ENCODE measurements at places on chromosomes 16 and 17.

- no peak for DNase-seq
Measured at GRCh38 chr16:17373533-17373932, 97.2 kb downstream of the XYLT1 start.

DNA sequence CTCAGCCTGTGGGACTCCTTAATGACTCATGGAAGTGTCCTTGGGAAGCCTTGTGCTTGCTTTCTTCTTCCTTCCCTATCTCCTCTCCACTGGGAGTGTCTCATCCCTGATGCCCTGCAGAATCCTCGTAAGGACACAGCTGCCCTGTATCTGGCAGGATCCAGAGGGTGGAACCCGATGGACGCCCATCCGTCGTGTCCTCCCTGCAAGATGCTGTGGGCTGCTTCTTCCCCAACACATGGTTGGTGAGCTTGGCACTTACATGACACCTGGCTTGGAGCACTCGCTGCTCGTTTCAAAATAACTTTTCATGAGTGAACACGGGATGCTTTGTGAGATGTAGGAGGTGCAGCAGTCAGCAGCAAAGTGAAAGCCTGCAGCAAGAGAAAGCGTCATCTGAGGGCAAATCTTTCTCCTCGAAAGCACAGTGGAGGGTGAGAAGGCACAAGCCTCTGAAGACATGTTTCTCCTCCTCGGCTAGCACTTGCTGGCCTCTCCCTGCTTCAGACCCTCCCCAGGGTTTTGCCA lies 3.3 kb downstream of the CCL15 start:
- no peak for DNase-seq

- no peak for DNase-seq
Measured at GRCh38 chr17:43143201-43143600, 18.0 kb upstream of the BRCA1 start.

GRCh38 chr16:85202051-85202601 lies 89.9 kb upstream of the CIBAR2 start:
- peak; percentile 26 for DNase-seq

GRCh38 chr17:19024101-19025078 lies 19.8 kb upstream of the FAM83G start:
- DNase-seq = peak; percentile 53

DNA sequence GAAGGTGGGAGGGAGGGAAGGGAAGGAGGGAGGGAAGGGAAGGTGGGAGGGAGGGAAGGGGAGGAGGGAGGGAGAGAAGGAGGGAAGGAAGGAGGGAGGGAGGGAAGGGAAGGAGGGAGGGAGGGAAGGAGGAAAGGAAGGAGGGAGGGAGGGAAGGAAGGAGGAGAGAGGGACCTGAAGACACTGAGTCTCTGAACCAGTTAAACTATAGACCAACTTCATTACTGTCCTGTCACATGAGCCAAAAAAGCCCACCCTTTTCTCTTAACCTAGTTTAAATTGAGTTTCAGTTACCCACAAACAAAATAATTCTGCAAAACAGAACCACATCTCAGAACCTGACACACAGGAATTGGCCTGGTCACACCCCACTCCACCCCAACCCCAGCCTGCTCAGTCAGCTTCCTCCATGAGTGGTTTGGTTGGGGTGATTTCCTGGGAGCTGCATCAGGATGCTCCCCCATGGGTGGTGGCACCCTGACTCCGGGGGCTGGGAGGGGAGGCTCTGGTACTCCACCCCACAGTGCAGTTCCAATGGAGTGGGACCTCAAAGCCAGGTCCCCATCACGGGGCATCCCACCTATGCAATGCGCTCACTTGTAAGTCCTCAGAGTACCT lies 4.7 kb upstream of the PRR29 start:
- no peak for DNase-seq

- DNase-seq = peak; percentile 64
Measured at GRCh38 chr17:55601874-55602364, 90.7 kb upstream of the SMIM36 start.

GRCh38 chr17:76572201-76572910 lies 13.3 kb downstream of the ST6GALNAC2 start:
- no peak for DNase-seq

DNA sequence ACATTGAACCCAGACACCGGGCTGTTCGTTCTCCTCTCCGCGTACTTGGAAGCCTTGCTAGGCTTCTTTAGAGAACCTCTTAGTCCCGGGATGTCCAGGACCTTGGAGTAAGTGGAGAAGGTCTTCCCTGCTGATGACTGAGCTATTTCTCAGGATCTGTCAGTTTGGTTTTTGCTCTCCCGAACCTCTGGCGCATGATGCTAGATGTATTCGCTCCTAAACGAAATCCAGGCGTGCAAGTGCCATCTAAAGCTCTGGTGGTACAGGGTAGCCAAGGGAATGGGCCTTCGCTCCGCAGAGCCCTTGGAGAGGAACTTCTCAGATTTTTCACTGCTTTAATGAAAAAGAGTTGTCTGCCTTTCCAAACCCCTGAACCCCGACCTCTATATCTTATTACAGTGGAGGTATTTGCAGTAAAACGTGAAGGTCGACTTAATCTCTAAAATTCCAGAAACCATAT lies 547 bp downstream of the VMP1 start:
- peak; percentile 31 for DNase-seq

- peak; percentile 81 for DNase-seq
Measured at GRCh38 chr17:17682293-17682736, 1.1 kb downstream of the RAI1 start.

DNA sequence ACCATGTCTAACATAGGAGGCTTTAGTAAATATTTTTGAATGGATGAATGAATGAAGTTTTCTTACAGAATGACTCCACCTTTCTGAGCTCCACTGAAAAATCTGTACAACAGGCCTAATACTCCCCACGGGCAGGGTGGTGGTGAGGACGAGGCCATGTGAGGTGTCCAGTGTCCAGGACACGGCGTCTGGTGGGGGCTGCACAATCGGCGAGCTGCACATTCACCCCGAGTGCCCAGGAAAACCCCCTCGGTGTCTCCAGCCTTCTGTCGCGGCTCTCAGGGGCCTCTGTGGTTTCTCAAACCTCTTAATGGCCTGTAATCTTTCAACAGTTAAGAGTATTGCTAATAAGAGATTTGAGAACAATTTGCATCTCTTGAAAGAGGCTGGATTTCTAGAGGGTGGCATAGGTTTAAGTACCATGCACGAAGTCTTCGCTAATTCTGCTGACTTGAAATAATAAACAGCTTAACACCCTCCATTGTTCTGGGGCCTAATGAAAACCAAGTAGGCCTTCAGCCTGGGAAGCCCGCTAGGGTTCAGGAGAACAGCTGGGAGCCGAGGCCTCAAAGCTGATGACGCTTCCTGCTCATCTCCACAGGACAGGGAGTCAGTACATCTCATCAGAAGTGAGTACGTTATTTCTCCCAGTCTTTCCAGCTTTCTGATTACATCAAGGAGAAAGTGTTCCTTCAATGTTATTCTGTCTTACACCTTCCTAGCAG lies 304.6 kb upstream of the FOXF1 start:
- no peak for DNase-seq

GRCh38 chr16:51167170-51167895 lies 16.3 kb upstream of the SALL1 start:
- DNase-seq = no peak

DNA sequence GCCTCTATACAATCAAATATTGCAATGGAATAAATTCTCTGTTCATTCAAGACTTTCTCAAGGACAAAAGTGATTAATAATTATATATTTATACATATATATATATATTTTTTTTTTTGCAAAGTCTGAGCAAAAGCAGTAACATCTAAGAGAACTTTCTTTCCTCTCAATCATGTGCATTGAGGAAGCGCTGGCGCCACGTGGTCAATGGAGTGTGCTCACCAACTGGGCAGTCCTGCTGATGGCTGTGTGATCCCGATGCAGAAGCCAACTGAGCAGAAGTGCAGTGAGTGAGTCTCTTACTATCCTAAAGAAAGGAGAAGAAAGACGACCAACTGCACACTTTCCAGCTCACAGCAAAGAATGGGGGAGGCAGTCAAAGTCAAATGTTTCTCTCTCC lies 37.2 kb upstream of the ULK2 start:
- DNase-seq = no peak

GRCh38 chr17:15335446-15335845 lies 6.0 kb downstream of the TEKT3 start:
- no peak for DNase-seq

GRCh38 chr16:74862743-74863244 lies 88.2 kb upstream of the FA2H start:
- peak; percentile 62 for DNase-seq

- DNase-seq = no peak
Measured at GRCh38 chr17:3207367-3207766, at the start of gene OR1A1. OR1A1 (plus strand) TSS chr17:3207667; CDS start chr17:3215621, 7,954 bp downstream.

DNA sequence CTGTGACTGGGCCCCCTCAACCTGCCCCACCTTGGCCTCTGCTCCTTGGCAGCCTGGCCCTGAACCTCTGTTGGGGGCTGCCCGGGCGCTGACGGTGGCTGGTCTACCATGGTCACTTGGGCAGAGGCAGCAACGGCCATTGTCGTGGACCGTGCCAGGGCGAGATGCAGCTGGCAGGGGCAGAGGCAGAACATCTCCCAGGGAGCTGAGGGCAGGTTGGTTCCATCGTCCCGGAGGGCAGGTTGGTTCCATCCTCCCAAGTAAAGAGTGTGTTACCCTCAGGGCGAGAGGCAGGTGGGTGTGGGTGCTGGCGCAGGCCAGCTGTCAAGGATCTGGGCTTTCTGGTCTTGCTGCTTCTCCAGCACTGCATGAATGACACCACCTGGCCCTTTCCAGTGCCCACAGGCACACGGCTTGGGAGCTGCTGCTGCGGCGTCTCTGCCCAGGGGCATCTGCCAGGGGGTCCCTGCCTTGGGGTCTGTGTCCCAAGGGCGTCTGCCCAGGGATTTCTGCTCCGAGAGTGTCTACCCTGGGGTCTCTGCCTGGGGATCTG lies 12.0 kb downstream of the ACSF3 start:
- no peak for DNase-seq

- peak; percentile 93 for DNase-seq
Measured at GRCh38 chr16:89828199-89828869, at the start of gene SPIRE2. SPIRE2 (plus strand) TSS chr16:89828475; CDS start chr16:89828551, 76 bp downstream.

- no peak for DNase-seq
Measured at GRCh38 chr16:73601911-73602310, 554.0 kb upstream of the ZFHX3 start.

DNA sequence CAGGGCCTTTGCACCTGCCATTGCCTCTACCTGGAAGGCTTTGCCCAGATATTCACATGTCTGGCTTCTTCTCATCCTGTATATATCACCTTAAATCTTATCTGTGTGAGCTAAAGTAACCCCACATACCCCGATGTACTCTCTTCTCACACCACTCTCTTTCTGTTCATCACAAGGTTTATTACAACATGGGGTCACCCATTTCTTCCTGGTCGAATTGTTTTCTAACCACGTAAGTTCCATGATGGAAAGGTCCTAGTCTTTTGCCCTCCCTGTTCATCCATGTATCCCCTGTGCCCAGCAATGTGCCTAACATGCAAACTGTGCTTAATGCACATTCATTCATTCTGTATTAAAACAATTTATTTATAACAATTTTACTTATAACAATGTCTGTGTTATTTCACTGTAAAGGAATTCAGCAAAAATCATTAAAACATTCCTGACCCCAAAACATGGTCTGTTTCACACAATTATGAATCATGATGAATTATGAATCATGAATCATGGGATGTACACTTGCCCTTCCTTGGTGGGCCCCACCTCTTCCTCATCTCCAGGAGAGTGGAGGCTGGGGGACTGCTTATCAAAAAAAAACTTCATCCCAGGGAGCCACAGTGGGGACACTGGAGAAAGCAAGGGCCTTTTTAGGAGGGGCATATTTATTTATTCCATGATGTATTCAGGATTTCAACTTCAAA lies 336.4 kb downstream of the GRIN2A start:
- peak; percentile 35 for DNase-seq

DNA sequence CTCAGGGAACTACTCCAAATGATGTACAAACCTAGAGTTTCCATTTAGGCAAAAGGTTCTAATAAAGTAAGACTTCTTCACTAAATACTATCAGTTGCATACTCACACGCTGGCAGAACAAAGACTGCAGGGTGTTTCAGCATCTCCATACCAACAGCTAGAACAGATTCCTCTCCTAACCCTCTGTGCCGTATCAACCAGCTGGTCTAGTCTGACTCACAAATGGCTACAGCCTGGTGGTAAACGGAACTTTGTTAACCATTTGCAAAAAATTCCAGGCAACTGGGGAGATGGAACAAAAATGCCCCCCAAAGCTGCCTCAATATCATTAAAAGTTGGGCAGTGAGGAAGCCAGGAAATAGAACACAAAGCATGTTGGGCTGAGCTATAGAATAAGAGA lies 217.1 kb downstream of the GRIN2A start:
- DNase-seq = no peak

- no peak for DNase-seq
Measured at GRCh38 chr16:87744750-87745514, 20.9 kb downstream of the KLHDC4 start.

DNA sequence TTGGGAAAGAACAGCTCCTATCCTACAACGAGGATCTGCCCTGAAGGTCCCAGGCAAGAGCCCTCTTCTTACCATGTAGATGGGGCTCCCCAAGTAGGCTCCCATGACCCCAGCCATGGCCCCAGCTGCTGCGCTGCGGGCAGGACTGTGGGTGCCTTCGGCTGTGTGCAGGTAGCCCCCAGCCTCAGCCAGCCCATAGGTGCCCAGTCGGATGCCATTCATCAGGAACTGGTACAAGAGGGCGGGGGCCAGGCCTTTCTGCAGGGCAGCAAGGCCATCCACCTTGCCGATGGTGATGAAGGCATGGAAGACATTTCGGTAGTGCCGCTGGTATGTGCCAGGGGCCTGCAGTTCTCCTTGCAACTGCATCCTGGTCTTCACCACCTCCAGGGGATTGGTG lies 839 bp downstream of the SLC25A35 start:
- no peak for DNase-seq

GRCh38 chr16:17084130-17084529 lies 386.6 kb downstream of the XYLT1 start:
- no peak for DNase-seq

DNA sequence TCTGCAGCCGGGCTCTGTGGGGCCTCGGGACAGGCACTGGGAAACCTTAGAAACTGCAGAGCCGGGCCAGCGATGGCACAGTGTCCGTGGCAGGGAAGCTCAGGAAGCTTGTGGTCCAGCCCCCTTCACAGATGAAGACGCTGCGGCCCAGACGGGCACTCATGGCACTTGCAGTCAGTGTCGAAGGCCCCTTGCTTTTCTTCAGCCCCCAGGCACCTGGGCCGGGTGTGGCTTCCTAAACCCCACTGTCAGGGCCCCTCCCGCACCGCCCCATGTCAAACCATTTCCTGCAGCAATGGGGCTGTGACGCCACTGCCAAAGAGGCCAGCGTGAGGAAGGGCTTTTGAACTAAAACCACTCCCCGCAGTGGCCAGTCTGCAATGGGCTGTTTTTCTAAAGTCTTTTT lies 164.0 kb downstream of the LAT start:
- no peak for DNase-seq

DNA sequence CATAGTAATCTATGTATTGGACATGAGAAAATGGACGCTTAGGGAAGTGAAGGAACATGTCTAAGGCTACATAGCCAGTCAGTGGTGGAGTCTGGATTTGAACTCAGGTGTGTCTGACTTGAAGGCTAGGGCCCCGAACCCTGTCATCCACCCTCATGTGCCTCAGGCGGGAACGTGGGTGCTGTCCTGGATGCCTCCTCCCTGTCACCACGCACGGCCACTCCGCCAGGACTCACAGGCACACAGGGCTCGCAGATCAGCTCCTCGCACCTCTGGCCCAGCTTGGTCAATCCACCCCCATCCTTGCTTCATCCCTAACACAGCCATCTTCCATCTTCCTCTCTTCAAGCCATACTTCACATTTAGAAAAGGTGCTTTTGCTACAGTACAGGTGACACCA lies 154.7 kb downstream of the KCNJ12 start:
- no peak for DNase-seq
